ENCODE measurements at places on chromosomes 3 and 15.

DNA sequence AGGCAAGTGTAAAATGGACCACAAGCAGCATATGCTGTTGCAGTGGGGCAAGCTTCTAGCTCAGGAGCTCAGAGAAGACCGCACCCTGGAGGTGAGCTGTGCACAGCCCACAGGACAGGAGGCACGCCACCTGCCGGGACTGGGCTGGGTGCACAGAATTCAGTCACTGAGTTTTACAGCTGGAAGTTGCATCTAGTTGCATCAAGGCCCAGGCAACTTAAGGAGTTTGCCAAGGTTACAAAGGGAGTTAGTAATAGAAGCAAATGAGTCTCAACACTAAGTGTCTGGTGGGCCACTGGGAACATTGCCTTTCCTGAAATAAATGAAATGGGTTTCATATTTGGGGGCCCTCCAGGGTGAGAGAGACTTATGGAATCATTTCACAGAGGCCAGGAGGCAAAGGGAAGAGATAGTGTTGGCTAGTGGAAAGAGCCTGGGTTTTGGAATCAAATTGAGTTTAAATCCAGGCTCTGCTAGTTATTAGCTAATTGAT, 36.0 kb upstream of the TIMP4 start:
- no peak for DNase-seq

- DNase-seq = no peak
These were observed 40.4 kb downstream of the ACSBG1 start for GRCh38 chr15:78193731-78194567.

- no peak for DNase-seq
These were observed 24.7 kb downstream of the CEMIP start for GRCh38 chr15:80803580-80804525.

GRCh38 chr3:126036056-126036549, 47.8 kb downstream of the SLC41A3 start:
- DNase-seq = no peak

DNA sequence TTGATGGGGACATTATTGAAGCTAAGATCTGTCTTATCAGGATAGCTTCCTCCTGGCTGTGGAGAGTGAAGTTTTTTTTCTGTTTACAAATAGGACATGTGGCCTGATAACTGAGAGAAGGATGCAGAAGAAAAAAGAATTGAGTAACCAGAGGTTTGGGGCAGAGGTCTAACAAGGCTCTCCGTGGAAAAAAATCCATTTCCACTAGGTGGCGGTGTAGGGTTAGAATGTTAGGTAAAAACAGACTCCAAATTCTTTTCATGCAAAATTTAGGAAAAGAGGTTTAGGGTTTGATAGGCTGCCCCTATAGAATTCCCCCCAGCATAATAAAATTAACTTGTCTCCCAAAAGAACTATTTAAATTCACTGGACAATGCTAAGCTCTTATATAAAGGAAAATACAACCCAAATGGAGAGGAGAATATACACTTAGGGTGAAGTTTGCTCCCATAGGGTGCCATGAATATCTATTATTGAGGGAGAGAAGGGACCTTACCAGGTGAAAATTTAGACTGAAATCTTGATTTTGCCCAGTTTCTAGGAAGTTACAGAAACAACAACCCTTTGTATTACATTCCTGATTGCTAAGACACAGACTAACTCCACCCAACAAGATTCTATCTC, 1560.4 kb downstream of the OTOL1 start:
- peak; percentile 68 for DNase-seq

DNA sequence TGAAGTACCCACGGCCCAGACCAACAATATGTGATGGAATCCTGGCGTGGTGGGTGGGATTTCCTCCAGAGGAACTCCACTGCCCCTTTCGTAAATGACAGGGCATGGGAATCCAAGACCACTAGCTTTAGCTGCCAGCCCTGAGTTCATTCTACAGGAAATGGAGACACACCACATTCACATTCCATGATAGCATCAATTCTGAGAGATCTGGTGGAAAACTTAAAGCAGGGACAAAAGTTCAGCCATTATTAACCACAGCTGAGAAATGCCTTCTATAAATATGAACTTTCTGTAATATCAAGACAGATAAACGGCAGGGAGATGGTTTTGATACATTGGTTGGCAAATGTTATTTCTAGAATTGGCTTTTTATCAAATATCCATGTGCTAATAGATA, 98.2 kb downstream of the FBN1 start:
- no peak for DNase-seq

GRCh38 chr3:40078590-40078989, 230.9 kb upstream of the EIF1B start:
- DNase-seq = no peak

- no peak for DNase-seq
These were observed 20.4 kb upstream of the DENND4A start for GRCh38 chr15:65812467-65812866.

GRCh38 chr15:85474700-85475316, 94.4 kb downstream of the AKAP13 start:
- DNase-seq = no peak

- no peak for DNase-seq
These were observed 29.7 kb upstream of the SLMAP start for GRCh38 chr3:57726397-57726796.

DNA sequence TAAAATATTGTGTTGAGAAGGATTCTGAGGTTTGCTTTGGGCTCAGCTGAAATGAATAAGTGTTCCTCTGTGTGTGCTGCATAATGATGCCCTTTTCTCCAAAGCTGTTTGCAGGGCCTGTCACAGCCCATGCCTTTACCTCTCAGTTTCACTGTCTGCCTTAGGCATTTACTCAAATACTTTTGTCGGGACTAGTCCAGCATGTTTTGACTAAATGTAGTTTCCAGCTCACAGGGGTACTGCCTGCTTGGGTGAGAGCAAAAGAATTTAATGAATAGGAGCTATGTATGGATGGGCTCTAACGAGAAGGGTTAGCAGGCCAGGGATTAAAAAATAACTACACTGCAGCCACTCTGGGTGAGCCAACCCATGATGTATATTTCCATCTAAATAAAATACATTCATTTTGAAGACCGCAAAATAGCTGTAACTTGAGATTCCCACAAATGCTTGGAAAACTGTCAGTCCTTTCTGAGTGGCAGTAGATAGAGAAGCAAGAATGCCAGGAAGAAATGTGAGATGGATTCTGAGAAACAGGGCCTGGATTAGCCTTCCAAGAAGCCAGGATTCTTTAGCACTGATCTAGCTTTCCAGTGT, 549.2 kb upstream of the TBL1XR1 start:
- peak; percentile 20 for DNase-seq

GRCh38 chr15:36769098-36769497, 189.7 kb downstream of the CDIN1 start:
- DNase-seq = no peak

- no peak for DNase-seq
These were observed 366.8 kb upstream of the UMPS start for GRCh38 chr3:124363476-124363875.

DNA sequence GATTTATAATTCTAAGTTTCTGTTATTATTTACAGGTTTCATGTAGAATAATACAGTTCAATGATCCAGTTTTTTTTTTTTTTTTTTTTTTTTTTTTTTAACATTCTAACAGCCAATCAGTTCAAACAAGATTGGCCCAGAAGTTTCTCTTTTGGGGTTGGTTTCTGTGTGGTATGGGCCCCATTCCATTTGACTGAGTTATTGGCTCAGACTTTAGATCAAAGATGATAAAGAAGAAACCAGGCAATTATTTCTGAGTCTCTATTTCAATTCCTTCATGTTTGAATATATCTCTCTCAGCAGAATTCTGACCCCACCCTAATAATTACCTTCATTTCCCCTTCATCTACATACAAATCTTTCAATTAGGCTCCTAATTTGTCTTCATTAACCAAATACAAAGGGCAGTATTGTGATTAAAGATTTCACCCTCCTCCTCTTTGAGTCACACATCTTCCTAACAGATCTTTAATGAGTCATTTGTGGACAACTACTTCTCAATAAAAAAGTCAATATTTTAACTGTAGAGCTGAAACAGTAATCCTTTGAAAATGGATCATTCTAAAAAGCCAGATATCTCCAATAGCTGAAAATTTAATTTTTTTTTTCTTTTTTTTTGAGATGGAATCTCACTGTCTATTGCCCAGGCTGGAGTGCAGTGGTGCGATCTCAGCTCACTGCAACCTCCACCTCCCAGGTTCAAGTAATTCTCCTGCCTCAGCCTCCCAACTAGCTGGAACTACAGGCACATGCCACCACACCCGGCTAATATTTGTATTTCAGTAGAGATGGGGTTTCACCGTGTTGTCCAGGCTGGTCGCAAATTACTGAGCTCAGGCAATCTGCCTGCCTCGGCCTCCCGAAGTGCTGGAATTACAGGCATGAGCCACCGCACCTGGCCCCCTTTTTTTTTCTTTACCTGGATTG, 878.8 kb downstream of the NAALADL2 start:
- DNase-seq = no peak

DNA sequence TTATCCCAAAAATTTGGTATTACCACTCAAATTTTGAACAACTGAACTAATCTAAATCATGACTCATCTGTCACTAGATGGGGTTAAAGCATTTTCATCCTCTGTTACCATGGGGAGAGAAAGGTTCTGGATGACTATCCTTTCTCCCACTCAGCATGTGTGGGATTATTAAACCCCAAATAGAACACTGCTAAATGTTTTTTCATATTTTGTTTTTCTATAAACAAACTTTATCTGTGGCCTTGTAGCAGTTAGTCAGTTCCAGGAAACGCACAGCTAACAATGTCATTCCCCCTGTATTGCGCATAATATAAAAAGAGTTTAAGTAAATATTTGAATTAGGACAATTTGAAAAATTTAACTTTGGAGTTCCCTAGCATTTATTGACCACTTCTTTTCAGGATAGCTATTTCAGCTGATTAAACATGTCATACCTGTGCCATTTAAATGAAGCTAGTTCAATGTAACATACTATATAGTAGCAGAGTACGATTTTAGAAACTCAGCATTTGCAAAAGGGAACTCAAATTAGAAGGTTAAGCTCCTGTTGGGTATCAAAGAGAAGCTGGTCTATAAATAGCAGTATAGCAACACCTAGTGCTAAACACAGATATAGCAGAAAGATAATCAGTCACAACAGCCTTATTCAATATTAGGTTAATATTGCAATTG, 9.2 kb upstream of the TMEM212 start:
- DNase-seq = no peak

GRCh38 chr3:152760024-152760563, 74.8 kb upstream of the P2RY1 start:
- DNase-seq = no peak

- DNase-seq = no peak
These were observed 149.5 kb downstream of the SPATA16 start for GRCh38 chr3:172991424-172991996.

DNA sequence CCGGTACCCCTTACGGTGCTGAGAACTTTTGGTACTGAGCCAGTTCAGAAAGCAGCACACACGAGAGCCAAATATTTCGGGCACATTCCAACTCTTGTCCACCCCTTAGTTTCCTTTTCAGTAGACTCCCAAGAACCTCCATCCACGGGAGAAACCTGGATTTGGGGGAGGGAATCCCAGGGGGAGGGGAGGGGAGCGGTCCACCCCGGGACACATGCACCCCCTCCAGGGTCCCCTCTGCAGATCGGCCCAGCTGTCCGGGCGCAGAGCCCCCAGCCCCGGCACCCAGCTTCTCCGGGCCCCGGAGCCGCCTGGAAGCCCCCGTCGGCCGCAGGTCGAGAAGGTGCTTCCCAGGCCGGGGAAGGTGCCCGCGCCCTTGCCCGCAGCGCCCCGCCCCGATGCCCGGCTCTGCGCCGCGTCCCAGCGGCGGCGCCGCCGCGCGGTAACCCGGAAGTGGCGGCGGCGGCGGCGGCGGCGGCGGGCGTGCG, 455 bp upstream of the ABHD17C start:
- peak; percentile 16 for DNase-seq

- peak; percentile 14 for DNase-seq
These were observed 107.1 kb downstream of the ZMAT3 start for GRCh38 chr3:178964551-178964950.

- no peak for DNase-seq
These were observed 5.1 kb downstream of the ATP13A3 start for GRCh38 chr3:194481525-194482195.
